ENCODE measurements at places on chromosomes 16 and 17. TPM values are rescaled to one million over a fixed set of nuclear protein-coding genes. Genes with fewer than 3 reads are reported as not detected.

DNA sequence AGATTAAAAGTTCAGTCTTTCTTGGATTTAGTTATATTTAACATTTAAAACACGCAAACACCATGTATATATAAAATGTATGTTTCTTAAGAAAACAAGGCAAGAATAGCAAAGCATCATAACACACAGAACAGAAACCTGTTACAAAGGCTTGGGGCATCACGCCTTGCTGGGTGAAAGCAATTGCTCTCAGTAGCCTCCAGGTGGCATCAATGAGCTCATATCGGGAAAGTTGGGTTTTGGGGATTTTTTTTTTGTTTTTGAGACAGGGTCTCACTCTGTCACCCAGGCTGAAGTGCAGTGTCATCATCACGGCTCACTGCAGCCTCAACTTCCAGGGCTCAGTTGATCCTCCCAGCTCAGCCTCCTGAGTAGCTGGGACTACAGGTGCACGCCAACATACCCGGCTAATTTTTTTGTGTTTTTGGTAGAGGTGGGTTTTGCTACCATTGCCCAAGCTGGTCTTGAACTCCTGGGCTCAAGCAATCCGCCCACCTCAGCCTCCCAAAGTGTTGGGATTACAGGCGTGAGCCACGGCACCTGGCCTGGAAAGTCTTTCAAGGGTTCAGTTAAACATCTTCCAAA lies 56.9 kb downstream of the CYB5D2 start:
- peak; percentile 65 for DNase-seq

DNA sequence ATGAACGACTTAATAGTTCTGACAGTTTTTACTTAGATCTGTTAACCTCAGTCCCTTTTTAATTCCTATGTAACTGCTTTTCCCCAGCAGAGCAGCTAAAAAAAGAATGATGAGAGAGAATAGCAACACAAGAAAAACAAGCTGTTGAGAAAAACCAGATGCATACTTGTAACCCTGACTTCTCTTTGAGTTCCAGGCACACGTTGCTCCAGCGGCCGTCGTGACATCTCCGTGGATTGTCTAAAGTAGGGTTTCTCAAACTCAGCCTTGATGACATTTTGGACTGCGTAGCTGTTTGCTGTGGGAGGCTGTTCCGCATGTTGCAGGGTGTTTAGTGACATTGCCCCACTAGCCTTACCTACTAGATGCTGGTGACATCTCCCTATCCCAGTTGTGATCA lies 324.0 kb downstream of the SNX29 start:
- DNase-seq, result no peak

DNA sequence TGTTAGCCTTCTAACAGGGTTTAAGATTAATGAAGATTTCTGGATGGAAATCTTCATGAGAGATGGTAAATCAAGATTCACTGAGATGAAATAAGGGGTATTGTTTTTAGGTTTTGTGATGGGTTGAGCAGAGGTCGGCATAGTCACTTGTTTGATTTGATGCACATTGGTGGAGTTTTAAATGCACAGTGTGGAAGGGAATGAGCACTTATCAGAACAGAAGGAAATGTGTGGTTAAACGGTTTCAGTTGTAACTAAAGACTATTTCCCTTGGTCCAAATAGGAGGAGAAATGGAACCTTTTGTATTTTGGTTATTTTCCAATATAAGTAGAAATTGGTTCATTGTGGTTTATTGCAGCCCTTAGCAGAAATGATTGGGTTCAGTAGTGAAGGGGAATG lies 34.1 kb downstream of the CBFB start:
- no peak for DNase-seq

- DNase-seq, result no peak
These were observed 863 bp downstream of the ADPRM start for GRCh38 chr17:10698096-10698818.

DNA sequence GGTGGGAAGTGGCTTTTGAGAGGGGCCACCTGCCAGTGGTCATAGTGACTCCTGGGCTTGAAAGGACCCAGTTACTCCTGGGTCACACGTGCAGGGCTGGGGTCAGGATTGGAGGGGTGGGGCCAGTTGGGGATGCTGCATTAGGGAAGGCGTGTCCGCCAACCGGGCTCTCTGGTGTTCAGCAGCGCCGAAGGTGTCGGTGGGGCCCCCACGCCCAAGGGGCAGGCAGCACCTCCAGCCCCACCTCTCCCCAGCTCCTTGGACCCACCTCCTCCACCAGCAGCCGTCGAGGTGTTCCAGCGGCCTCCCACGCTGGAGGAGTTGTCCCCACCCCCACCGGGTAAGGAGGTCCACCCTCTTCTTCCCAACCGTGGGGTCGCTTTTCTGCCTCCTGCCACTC lies 9.5 kb downstream of the ABI3 start:
- no peak for DNase-seq

The GNGT2 gene
- total RNA-seq, result not detected

The MMP2 gene
- 205 TPM for total RNA-seq
